Esophagus muscularis mucosa (tissue), 4 donors: ENCODE measurements at places on chromosomes 3 and 15. TPM values are rescaled to one million over a fixed set of nuclear protein-coding genes. Genes with fewer than 3 reads are reported as not detected.

DNA sequence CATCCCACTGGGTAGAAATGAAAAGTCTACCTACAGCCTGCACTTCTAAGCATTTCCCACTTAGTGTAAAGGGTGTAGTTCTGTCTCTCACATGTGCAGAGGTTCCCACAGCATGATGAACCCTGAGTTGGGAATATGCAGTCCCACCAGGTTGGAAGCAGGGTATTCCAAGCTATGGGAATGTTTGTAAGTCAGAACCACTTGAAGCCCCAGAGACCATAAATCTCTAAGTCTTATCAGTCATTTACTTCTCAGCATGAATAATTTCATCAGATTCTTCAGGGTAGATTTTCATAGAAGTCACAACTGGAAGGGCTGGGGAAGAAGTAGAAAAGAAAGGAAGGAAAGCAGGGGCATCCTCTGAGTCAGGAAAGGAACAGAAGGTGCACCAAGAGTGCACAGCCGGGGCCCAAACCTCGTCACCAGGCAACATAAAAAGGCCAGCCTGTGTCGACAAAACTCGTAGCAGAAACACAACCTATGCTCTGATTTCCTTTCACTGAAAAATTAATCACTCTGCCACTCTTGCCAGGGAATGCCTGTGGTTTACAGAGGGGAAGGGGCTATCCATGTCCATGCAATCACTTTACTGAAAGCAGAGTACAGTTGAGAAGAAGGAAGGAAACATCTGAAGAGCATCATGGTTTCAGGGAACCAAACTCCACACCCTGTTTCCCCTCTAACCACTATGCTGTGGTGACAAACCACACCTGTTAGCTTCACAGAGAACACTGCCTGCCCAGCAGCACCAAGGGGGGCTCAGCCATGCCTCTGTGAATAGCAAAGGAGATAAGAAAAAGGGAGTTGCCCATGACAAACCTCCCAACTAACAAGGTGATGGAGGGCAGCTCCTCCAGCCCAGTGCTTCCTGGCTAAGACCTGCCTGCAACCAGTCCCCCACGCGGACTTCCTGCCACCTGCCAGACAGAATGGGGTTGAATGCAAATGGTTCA, 40.5 kb downstream of the SH3BP5 start:
- H3K4me1 ChIP-seq, result peaks cover 41% of the 10 kb centered on the region
- peak overlapping the region; percentile 72 for H3K27ac ChIP-seq
- no peak for DNase-seq
- H3K36me3 ChIP-seq, result no peaks in the 10 kb centered on the region

DNA sequence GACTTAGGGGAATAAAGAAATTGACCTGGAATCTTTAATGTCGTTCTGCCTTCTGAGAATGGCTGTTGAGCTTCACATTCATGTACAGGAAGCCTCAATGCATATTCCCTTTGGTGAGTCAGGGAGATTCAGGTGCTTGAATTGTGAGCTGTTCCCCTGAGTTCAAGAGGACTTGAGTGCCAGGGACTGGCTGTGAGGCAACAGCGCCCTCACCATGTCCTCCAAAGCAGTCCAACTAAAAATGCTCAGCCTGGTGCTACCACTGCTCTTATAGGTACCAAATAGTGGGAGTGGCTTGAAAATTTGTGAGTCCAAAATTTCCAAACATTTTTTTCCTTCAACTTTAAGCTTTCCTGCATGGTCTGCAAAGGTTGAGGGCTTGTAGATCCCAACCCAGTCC, 54.1 kb downstream of the LEO1 start:
- DNase-seq, result no peak
- H3K27ac ChIP-seq, result no peak overlapping the region

DNA sequence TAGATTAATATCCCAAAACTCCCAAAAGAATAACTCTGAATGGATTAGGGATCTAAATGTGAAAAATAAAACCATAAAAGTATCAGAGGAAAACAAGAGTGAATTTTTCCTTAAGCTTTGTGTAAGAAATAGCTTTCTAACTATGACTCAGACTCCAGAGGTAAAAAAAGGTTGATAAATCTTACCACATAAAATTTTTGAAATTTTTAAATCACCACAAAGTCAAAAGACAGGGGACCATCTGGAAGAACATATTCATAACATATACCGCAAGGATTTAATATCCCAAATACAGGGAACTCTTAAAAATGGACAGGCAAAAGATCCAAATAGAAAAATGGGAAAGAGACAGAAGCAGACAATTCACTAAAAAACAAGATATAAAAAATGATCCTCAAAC, 145.0 kb downstream of the ARNT2 start:
- H3K4me3 ChIP-seq, result no peak overlapping the region
- DNase-seq, result no peak
- H3K4me1 ChIP-seq, result no peaks in the 10 kb centered on the region
- H3K27me3 ChIP-seq, result no peaks in the 10 kb centered on the region

- no peaks in the 10 kb centered on the region for H3K27me3 ChIP-seq
- H3K4me3 ChIP-seq, result no peak overlapping the region
- no peak for DNase-seq
- no peaks in the 10 kb centered on the region for H3K36me3 ChIP-seq
- no peak overlapping the region for H3K27ac ChIP-seq
Observed at GRCh38 chr3:163490119-163490518, 1588.2 kb downstream of the SI start.

DNA sequence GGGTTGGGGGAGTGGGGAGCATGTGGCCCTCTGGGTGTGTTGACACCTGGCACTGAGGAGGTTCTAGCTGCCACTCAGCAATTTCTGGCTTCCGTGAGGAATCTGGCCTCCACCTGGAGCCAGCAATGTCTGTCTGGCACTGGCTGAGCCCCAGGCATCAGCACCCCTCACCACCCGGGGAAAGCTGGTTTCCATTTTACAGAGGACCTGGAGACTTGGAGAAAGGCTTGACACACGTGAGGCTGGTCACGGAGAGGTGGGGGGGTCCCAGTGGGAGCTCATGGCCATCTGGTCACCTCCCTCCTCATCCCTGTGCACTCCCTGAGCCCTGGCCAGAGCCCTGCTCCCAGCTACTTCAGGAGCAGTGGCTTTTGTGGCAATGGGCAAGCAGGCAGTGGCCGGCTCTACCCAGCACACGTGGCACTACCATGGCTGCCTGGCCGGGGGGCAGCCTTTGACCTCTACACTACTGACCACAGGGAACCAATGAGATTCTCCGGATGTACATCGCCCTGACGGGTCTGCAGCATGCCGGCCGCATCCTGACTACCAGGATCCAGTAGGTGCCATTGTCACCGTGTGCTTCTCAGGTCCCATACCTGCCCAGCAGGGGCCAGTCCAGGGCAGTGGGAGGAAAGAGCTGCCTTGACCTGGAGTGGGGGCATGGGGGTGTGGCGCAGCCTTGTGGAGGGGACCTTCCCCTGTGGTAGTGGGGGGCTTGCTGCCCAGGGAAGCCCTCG, 28.5 kb downstream of the ACAD9 start:
- DNase-seq, result no peak
- H3K27me3 ChIP-seq, result no peaks in the 10 kb centered on the region
- no peak overlapping the region for H3K27ac ChIP-seq
- H3K36me3 ChIP-seq, result peaks cover 90% of the 10 kb centered on the region

DNA sequence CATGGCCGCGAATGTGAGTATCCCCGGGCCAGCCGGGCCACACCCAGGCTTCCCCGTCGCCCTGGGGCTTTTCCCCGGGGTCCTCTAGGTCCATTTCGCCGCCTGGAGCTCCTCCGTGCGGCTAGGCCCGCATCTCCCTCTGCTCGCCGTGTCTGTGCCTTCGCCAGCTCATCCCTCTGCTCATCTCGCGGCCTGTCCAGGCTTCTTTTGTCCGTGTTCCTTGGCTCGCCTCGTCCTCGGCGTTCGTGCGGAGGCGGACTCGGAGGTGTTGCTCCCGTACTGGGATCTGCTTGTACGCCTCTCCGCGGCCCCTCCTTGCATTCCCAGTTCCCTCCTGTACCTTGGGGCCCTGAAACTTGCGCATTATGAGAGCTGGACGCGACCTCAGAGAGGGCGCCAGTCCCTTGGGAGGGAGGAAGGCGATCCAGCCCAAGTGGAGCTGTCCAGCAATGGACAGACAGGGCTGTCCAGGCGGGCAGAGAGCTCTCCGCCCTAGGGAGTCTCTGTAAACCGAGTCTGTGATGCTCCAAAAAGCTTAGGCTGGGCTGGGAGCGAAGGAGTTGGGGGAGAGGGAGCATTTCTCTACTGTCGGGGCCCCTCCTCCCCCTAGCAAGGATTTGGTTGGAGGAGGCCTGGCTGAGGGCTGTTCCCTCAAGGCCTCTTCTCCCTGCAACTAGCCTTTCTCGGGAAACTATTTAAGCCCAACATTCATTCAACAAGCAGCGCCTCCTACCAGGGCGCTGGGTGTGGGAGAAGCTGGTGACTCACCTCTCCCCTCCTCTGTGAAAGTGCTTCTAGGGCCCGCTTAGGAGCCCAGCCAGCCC, 553 bp downstream of the TMEM43 start:
- H3K27me3 ChIP-seq, result no peaks in the 10 kb centered on the region
- peak; percentile 92 for DNase-seq
- peak overlapping the region; percentile 68 for H3K4me3 ChIP-seq
- peak overlapping the region; percentile 99 for H3K27ac ChIP-seq
- peaks cover 56% of the 10 kb centered on the region for H3K36me3 ChIP-seq

DNA sequence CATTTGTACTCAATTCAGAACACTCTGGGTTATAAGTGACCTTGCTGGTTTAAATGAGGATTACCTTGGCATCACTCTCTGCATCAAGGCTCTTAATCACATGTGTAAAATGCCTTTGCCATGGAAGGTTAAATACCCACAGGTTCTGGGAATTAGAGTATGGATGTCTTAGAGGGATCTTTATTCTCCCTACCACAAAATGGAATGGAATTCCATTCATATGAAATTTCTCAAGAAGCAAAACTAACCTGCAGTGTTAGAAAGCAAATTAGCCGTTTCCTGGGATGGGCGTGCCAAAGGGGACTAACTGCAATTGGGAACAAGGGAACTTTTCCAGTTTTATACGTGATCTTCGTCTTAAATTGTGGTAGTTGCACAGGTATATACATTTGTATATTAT, 39.8 kb downstream of the TBL1XR1 start:
- no peak overlapping the region for H3K4me3 ChIP-seq
- H3K27ac ChIP-seq, result no peak overlapping the region
- H3K27me3 ChIP-seq, result no peaks in the 10 kb centered on the region
- H3K4me1 ChIP-seq, result peaks cover 39% of the 10 kb centered on the region
- H3K36me3 ChIP-seq, result no peaks in the 10 kb centered on the region

DNA sequence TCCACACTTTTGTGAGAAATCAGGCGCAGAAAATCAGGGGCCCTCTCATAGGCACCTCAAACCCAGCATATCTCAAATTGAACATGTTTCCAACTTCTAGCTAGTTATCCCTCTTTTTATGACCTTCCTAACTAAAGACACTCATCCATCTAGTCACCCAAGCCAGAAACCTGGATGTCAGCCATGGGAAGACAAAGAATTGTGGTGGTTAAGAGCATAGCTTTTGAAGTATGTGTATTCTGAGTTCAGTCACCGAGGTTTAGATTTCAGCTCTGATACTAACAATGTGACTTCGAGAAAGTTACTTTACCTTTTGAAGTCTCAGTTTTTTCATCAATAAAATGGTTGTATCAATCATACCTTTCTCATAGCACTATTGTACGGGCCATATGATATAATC, 495.5 kb downstream of the NLGN1 start:
- H3K4me1 ChIP-seq, result no peaks in the 10 kb centered on the region
- no peaks in the 10 kb centered on the region for H3K36me3 ChIP-seq
- H3K4me3 ChIP-seq, result no peak overlapping the region
- no peak for DNase-seq

DNA sequence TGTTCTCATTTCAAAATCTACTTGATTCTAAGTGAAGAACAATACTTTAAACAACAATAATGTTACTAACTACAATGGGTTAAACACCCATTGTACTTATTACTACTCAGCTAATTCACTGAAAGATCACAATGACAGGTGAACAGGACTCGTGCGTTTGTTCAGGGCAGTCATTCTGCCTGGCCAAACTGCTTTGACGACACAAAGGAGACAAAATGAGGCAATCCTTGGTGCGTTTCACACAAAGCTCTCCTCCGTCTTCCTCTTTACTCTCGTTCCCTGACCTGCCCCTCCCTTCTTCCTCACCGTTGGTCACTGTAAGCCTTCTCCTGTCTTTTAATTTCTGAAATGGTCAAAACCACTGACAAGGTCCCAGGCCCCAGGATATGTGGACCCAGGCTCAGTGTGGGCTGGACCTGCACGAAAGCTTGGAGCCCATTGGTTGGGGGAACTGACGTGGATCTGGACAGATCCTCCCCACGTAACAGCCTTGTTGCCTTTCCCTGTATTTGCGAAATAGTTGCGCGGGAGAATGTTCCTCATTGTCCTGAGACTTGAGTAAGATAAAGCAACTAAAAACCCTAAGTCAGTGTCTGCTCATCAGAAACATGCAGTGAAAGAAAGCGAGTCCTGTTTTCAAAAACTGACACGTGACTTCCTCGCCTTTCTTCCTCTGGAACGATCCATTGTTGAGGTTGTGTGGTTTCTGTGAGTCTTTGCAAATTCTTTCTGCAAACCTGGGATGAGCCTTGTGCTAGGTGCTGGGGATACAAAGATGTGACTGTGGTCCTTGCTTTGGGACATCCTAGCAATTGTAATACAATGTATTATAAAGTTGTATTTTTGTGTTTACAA, 147.1 kb upstream of the RGMA start:
- no peaks in the 10 kb centered on the region for H3K27me3 ChIP-seq
- DNase-seq, result peak; percentile 91
- H3K4me1 ChIP-seq, result no peaks in the 10 kb centered on the region
- H3K27ac ChIP-seq, result no peak overlapping the region
- H3K36me3 ChIP-seq, result no peaks in the 10 kb centered on the region

ZBED2 gene
- not detected for total RNA-seq

TP63 gene
- total RNA-seq, result 0.34 TPM

CACNA2D3 gene
- total RNA-seq, result 6.3 TPM
